Keratinocyte (primary cell): ENCODE measurements at places on chromosomes 13 and 19. TPM values are rescaled to one million over a fixed set of nuclear protein-coding genes. Genes with fewer than 3 reads are reported as not detected.

DNA sequence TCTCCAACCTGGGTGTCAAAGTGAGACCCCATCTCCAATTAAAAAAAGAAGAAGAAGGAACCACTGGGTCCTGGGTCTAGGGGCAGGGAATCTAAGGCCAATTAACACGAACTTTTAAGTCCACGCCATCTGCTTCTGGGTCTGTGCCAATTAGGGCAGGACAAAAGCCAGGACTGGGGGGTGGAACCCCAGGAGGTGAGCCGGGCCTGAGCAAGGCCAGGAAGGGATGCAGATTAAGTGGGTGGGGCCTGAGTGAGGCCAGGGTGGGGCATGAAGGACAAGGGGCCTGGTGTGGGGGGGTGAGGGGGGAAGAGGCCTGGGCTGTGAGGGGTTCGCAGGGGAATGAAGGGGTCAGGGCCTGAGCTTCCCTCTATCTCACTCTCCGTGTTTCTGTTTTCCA, 26.3 kb upstream of the ZNF83 start:
- peaks cover 17% of the 10 kb centered on the region for H3K4me1 ChIP-seq
- H3K36me3 ChIP-seq = peaks cover 8% of the 10 kb centered on the region
- no peaks in the 10 kb centered on the region for H3K27me3 ChIP-seq
- no peak for DNase-seq

DNA sequence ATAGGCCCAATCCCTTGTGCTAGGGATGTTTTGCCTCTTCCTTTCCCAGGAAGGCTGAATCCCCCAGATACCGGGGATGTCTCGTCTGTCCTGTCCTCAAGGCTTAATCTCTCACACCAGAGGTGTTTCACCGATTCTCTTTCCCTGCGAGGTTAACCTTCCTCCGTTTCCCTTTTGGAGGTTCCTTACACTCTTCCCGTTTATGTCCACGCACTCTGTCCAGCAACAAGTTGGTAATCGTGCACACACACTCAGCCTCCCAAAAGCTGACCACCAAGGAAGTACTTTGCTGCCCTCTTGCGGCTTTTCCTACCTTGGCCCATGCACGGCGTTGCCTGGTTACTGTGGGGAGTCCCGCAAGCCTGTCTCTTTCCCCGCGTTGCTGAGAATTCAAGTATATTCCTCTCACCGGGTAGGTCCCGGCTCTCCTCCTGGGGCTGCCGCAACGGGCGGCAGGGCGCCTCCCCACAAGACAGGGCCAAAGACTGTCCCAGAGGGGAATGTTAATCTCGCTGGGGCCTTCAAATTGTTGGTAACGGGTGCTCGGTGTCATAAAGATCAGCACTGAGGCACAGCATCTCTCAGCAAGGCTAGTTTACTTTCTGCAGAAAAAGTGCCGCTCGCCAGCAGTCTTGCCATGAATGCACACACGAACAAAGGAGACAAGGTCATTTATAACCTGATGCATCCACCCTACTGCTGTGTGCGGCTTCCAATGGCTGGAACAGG, 36.7 kb upstream of the CD177 start:
- no peaks in the 10 kb centered on the region for H3K27me3 ChIP-seq
- H3K4me3 ChIP-seq = no peak overlapping the region
- no peak for DNase-seq
- no peaks in the 10 kb centered on the region for H3K36me3 ChIP-seq
- H3K4me1 ChIP-seq = no peaks in the 10 kb centered on the region

DNA sequence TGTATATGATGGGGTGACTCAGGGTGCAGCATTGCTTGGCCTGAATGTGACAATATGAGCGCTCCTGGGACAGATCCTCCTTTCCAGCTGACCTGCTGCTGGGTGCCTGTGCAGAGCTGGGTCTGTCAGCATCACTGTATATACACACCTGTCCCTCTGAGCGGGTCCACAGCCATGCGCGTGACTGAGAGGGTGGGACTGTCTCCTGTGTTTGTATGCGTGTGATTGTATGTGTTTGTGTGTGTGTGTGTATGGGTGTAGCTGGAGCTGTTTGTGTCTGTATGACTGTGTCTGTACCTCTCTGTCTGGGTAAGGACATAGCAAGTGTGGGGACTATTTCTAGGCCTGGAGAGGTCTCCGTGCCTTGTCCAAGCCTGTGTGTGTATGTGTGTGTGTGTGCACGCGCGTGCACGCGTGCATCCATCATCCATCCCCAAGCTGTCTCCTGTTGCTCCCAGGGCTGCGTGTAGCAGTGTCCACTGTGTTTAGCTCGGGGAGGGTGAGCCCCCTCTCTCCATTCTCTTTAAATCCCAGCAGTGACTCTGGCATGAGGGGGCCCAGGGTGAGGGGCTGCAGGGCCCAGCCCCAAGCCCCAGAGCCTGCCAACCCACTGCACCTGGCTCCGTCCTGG, 8.3 kb downstream of the IGLON5 start:
- no peaks in the 10 kb centered on the region for H3K36me3 ChIP-seq
- no peak for DNase-seq
- no peaks in the 10 kb centered on the region for H3K4me1 ChIP-seq
- no peak overlapping the region for H3K27ac ChIP-seq

Gene OR7D2
- 0.03 TPM in 1 of 3 replicates, not detected in the others for polyA plus RNA-seq

Gene CLIP3
- polyA plus RNA-seq = 0.38 to 0.76 TPM (median 0.63 TPM) in 3 replicates

DNA sequence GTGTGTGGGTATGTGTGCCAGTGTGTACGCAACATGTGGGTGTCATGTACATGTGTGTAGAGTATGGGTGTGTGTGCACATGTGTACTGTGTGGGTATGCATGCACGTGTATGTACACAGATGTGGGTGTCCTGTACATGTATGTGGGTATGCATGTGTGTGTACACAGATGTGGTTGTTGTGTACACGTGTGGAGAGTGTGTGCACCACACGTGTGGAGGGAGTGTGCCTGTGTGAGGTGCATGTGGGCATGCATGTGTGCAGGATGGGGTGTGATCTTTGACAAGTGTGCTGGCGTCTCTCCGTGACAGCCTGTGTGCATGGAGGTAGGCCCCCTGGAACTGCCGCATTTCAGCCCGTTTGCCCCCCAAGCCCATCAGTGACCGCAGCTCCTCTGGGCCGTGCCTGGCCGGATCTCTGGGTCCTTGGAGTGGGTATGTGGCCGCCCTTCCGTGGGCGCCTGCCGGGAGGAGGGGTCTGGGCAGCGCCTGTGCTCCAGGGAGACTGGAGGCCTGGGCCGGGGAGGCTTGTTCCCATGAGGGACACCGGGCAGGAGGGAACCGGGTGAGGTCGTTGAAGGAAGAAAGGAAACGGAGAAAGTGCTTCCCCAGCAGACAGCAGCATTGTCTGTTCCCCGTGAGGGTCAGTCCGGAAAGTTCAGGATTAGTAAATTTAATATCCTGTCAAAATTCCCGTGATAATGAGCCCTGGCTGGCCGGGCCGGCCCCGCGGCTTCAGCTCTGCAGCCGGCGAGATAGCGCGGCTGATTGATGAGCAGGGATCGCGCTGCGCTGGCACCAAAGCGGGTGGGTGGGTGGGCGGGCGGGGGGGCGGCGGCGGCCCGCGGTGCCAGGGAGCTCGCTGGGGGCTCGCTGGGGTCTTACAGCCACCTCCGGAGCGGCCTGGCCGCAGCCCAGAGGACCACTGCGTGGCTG, 91.1 kb upstream of the SOX1 start:
- no peaks in the 10 kb centered on the region for H3K27me3 ChIP-seq
- H3K36me3 ChIP-seq = no peaks in the 10 kb centered on the region
- no peak overlapping the region for H3K27ac ChIP-seq
- no peak for DNase-seq

Gene APOC1
- polyA plus RNA-seq = 0.40 to 0.79 TPM (median 0.65 TPM) in 3 replicates

Gene ZNF761
- 6.8 to 10.3 TPM (median 9.2 TPM) in 3 replicates for polyA plus RNA-seq

- H3K4me3 ChIP-seq = no peak overlapping the region
- H3K4me1 ChIP-seq = no peaks in the 10 kb centered on the region
- no peak overlapping the region for H3K27ac ChIP-seq
- no peak for DNase-seq
- H3K27me3 ChIP-seq = no peaks in the 10 kb centered on the region
These were observed 112.4 kb downstream of the NUFIP1 start for GRCh38 chr13:44876782-44877324.

Gene CXCL17
- polyA plus RNA-seq = 0.06 TPM in 1 of 3 replicates, not detected in the others

DNA sequence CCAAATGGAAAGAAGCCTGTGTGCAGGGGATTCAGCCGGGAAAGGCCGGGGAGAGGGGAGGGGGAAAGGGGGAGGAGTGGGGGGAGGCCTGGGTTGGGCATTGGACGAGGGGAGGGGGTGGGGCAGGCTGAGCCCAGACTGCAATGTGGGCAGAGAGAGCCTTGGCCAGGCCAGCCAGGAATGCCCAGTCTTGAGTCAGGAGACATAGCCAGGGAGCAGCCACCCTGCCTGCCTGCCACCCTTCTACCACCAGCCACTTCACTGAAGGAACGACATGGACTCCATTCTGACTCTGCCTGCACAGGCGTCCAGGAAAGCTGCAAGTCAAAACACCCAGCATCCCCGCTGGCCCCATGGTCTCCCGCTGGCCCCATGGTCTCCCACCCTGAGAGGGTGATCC, 498 bp downstream of the PROZ start:
- no peak overlapping the region for H3K27ac ChIP-seq
- no peaks in the 10 kb centered on the region for H3K36me3 ChIP-seq
- H3K4me1 ChIP-seq = no peaks in the 10 kb centered on the region
- DNase-seq = no peak

DNA sequence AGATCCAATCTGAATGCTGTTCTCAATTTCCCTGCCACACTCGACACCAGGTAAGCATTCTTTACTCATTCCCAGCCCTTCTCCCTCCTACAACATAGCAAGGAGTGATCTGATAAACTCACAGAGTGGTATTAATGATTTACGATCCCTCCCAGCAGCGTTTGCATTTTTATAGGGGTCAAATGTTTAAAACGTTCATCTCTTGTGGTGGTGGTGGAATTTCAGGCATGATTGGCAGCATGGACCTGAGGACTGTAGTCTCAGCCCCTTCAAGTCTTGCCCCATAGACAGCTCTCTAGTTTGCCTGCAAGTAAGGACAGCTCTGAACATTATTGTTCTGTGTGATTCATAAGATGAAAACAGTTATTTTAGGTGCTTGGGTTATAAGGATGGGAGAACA, 565.7 kb downstream of the EFNB2 start:
- H3K36me3 ChIP-seq = no peaks in the 10 kb centered on the region
- H3K27me3 ChIP-seq = no peaks in the 10 kb centered on the region

- no peak overlapping the region for H3K27ac ChIP-seq
- DNase-seq = no peak
- H3K4me3 ChIP-seq = no peak overlapping the region
These were observed 73.6 kb upstream of the ATP12A start for GRCh38 chr13:24606486-24607170.

DNA sequence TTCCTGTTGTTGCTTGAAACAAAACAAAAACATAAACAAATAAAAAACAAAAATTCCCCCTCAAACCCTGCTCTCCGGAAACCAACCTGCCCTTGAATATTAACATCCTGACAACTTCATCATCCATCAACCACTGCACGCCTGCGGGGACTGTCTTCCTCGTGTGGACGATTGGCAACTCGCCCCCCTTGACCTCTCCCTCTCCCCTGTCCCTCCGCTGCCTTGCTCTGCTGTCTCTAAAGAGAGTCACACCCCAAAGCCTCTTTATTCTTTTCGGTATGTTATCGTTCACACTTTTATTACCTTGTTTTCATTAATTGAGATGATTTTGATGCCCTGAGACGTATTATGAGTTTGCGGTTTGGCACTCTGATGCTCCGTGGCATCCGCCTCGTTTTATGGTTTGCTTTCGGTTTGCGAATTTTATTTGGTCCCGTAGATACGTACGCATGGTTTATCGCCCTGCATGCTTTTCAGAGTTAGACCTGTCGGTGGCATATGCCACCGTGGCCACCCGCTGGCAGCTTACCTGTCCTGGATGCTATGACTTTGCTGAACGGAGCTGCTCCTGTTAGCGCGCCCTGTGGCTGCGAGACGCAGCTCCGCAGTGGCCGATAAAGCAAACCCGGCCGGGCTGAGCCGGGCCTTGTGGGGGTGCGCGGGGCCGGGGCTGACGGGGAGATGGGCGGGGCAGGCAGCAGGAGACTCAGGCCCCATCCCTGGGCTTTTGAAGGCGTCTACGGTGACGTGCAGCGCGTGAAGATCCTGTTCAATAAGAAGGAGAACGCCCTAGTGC, 10.6 kb downstream of the PTBP1 start:
- no peaks in the 10 kb centered on the region for H3K4me1 ChIP-seq
- no peak for DNase-seq
- H3K27me3 ChIP-seq = no peaks in the 10 kb centered on the region
- no peak overlapping the region for H3K4me3 ChIP-seq

Gene RFXANK
- polyA plus RNA-seq = 49.0 to 70.8 TPM (median 51.3 TPM) in 3 replicates

DNA sequence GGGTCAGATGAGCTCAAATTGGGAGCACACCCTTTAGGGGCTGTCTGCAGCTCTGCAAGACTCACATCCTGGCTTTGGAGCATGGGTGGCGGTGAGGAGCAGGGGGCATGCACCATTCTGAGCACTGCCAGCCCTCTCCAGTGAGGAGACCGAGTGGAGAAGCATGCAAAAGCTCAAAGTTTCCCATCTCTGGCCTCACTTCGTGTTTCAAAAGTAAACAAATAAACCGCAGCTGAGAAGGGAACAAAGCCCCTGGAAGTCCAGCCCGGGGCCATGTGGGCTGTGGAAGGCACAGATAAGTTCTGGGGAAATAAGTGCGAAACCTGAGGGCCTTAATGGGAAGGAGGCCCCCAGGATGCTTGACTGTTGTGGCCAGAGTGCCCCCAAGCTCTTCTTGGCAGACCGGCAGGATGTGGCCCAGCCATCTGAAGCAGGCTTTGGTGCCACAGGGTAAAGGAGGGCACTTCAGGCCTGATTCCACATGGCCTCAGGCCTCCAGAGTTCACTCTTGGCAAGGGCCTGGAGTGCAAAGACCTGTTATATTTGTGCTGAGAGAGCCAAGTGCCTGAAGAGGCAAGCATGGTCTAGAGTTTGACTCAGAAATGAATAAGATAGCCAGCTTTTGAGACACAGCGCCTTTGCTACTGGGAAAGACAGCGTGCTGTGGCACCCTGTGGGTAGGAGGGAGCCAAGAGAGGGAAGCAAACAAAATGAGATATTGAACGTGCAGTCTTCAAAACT, 1.2 kb downstream of the MEDAG start:
- no peak for DNase-seq
- no peak overlapping the region for H3K4me3 ChIP-seq
- H3K27me3 ChIP-seq = peaks cover 35% of the 10 kb centered on the region
- H3K36me3 ChIP-seq = no peaks in the 10 kb centered on the region
- H3K4me1 ChIP-seq = peaks cover 15% of the 10 kb centered on the region

DNA sequence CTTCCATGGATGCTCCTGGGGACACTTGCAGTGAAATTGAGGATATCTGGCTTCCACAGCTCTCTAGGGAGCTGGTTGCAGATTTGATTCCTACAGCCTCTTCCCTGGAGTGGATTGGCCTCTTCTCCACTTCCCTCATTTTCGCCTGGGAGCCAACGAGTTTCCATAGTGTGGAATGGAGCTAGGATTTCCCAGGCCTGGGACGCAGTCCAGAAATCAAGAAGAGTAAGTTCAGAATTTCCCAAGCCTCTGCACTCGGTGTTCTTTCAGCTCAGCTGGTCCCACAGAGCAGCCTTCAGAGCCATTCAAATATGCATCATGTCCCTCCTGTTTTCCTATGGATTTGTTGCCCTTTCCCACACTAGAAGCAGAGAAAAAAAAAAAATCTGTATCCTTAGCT, 68.2 kb downstream of the RAP2A start:
- no peaks in the 10 kb centered on the region for H3K36me3 ChIP-seq
- no peaks in the 10 kb centered on the region for H3K4me1 ChIP-seq
- no peak overlapping the region for H3K27ac ChIP-seq
- no peak overlapping the region for H3K4me3 ChIP-seq
- H3K27me3 ChIP-seq = no peaks in the 10 kb centered on the region

GRCh38 chr19:4089400-4089908, 22.8 kb upstream of the ZBTB7A start:
- DNase-seq = no peak
- no peak overlapping the region for H3K4me3 ChIP-seq
- peaks cover 27% of the 10 kb centered on the region for H3K36me3 ChIP-seq
- no peaks in the 10 kb centered on the region for H3K4me1 ChIP-seq
- H3K27me3 ChIP-seq = no peaks in the 10 kb centered on the region
- H3K27ac ChIP-seq = no peak overlapping the region
